ENCODE measurements at places on chromosomes 3 and 15.

DNA sequence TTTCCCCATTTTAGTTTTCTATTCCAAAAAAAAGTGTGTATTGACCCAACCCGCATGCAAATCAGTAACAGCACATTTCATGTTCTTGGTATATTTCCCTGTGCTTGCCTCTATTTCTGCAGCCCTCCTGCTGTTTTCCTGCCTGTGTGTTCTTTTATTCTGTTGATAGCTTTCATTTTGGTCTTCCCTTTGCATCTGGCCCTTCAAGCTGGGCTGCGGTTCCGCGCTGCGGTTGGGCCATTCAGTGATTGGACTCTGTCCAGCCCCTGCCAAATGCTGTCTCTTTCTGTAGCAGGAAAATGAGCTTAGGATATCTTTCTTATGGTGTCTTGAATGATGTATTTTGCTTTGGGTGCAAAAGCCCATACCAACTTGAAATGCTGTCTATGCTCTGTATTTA lies 49.9 kb downstream of the ZNF621 start:
- DNase-seq: no peak

- no peak for DNase-seq
These were observed 11.0 kb downstream of the PARP16 start for GRCh38 chr15:65275728-65276126.

GRCh38 chr3:187836823-187837770 lies 91.8 kb upstream of the BCL6 start:
- no peak for DNase-seq

DNA sequence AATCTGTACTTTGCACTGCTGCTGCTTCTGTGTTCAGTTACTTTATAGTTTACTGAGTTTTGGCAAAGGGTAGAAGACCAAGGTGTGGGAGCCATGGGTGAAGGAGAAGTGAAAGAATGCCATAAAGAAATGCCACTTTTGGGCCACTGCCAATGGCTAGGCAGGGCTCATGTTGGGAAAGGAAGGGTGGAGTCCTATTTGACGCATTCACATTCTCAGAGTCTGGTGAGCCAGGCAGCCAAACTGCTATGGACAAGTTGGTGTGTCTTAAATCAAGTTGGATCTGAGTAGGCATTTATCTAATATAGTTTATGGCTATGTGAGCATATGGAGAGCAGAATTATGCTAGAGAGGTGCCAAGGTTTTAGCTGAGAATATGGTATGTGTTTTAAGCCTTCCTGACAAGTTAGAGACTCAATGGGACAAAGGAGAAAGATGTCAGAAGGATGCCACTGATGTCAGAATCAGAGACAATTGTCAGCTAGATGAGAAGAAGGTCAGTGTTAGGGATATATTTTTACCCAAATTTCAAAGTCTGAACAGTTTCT lies 296.1 kb downstream of the AGBL1 start:
- no peak for DNase-seq

GRCh38 chr3:127424766-127425504 lies 137.1 kb upstream of the PRR20G start:
- DNase-seq: no peak

- no peak for DNase-seq
These were observed 30.4 kb upstream of the KCNMB2 start for GRCh38 chr3:178505832-178506231.

DNA sequence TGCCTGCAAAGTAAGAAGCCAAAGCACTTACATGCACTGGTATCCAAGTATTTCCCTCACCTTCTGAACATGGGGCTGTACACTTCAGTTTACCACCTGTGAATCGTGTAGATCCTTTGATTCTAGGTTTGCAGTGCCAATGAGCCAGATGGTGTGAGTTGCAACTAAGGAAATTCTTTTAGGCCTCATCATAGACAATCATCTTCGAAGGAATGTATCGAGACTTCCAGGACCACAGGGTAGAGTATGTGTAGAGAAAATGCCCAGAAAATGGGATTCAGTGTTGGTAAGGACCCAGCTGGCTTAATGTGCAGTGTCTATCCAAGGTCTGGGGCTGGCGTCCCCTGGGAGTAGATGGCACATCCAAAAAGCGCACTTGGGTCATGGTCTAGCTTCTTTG lies 323.2 kb upstream of the TPM1 start:
- no peak for DNase-seq

DNA sequence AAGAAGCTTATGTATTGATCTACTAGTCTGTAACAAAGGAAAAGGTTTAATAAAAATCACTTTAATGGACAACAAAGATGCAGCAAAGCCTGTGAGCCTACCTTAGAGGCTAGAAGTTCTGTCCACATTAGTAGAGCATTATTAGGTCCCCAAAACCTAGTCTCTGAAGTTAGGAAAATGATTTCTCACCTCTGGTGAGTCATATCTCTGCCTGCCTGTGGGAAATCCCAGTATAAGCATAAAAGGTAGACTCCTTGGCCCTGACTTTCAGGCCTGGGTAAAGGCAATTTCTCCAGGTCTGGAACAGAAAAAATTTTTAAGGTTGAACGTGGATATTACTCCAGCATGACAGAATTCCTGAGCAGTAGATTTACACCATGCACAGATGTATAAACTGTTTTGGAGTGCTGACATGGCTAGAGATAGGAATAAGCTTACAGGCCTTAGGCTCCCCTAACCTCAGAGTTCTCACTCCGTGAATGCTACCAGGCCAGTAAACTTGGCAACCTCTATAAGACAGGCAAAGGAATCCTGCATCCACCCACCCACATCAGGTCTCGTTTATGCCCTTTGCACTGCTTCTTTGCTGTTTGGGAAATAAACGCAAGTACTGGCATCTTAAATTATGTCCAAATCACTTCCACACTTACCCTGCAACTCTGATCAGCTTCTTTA lies 104.1 kb downstream of the SERPINI1 start:
- DNase-seq: no peak

GRCh38 chr3:36795622-36796021 lies 31.3 kb upstream of the DCLK3 start:
- no peak for DNase-seq

- no peak for DNase-seq
These were observed 82.2 kb downstream of the C3orf70 start for GRCh38 chr3:185070491-185071286.

GRCh38 chr3:171420667-171421066 lies 39.5 kb downstream of the TNIK start:
- DNase-seq: no peak

DNA sequence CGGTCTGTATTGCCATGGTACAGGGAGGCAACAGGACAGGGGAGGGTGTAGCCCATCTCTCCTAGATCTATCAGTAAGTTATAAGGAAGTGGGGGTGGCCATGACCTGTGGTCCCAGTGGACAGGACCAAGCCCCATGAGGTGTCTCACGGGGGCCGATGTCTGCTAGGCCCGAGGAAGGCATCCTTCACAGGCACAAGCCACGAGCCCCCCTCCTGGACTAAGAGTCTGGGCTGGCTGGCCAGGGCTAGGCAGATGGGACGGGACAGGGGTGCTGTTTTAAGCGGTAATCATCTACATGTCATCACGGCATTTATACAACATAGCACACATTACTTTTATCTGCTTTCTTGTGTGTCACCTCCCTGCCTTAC lies 2.6 kb upstream of the TBC1D2B start:
- DNase-seq: no peak

GRCh38 chr15:72098040-72098439 lies 19.9 kb downstream of the MYO9A start:
- no peak for DNase-seq

- no peak for DNase-seq
These were observed 166.3 kb downstream of the FAM43A start for GRCh38 chr3:194851941-194852340.

DNA sequence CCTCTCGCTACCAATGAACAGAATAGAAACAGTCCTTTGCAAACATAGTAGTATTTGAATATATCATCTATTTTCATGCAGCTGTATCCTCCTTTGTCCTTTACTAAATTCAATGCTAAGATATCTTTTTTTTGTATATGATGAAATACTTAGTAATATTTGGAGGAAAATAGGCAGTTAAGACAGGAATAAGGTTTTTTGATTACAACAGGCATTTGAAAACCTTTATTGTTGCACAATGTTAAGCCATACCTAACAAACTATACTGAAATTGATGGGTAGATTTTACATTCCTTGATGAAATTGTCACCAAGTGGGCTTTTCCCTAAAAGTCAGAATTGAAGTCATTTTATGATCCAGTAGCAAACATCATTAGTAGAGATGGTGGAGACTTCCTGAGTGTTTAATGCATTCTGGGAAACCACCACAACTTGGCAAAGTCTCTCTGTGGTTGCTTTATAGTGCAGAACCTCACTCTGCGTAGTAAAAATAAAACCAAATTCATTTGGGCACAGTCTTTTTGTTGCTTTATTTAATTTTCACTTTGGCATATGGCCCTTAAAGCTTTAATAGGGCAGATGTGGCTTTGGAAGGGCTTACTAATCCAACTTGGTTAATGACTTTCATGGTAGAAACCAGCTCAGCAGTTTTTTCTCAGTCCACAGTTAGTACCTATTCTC lies 216.0 kb downstream of the DIPK2A start:
- no peak for DNase-seq

DNA sequence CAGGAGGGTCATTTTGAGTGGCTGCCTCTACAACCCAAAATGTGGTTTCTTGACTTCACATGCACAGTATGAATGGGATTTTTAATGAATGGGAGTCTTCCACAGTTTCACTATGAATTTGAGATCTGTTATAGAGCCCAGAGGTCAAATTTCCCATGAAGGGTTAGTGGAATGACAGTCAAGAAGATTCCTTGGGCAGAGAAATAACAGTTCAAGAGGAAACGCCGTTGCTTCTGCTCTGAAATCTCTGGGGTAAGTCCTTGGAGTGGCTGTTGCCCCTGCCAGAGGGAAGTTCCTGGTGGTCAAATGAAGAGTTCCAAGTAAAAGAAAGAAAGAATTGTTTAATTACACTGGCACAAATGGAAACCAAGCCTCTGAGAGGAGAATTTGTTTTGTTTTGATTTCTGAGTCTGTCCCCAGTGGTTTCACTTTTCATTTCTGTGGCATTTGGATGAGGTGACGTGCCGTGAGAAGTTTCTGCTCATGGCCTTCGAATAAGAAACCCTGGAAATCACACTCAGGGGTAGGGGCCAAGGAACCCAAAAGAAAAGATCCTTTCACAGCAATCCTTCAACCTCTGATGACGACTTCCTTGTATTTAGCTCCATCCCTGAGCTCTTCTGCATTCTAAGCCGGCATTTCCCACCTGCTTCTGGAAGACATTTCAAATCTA lies 77.5 kb upstream of the IL12A start:
- peak; percentile 32 for DNase-seq

DNA sequence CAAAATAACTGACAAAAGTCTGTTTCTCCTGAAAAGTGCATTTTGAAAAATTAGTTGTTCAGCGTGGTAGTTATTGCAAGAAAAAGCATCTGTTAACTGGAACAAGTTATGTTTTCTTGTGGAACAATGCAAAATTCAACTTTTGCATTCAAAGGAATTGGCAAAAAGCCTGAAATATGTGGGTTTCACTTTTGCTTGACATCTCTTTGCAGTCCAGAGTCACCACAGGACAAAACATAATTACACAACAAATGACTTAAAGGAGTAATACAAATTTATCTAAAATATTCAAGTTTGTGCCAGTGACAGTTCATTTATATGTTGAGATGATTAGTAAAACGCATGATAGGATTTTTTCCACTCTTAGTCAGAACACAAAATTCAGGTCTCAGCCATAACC lies 96.3 kb upstream of the P2RY1 start:
- DNase-seq: no peak

DNA sequence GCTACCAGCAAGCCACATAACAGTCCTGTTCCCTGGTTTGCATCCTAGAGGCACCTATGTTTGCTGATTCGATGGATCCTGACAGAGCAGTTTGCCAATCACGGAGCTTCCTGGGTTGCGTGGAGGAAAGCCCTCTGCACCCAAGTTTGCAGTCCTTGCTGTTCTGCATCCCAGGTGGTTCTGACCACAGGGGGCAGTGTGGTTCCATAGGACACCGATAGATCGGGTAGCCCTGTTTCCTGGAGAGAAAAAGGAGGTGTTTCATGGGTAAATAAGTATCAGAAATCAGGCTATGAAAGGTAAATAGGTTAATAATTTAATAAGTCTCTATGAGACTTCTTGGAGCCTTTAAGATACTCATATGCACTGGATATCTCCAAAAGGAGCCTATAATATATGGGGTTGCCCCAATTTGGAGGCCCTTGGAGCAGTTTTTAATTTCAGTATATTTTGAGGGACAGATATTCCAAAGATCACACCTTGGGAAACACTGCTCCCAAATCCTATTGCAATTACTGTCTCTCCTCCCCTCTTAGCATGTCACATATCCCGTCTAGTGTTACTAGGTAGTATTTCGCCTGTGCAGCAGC lies 194.6 kb upstream of the TPM1 start:
- DNase-seq: peak; percentile 81

DNA sequence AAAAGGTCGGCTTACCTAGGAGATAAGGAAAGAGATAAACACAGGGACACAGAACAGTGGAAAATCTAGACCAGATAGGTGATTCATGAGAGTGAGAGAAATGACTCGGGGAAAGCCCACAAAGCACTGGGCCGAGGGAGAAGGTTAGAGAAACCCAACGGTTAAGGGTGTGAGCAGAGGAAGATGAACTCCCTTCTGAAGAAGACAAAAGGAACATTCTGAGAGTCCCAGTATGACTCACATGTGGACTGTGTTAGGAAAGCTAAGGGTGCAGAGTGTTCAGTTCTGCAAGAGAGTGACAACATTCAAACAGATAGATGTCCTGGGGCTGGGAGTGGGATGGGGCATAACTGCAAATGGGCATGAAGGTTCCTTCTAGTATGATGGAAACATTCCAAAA lies 83.0 kb downstream of the CNTN3 start:
- DNase-seq: no peak

DNA sequence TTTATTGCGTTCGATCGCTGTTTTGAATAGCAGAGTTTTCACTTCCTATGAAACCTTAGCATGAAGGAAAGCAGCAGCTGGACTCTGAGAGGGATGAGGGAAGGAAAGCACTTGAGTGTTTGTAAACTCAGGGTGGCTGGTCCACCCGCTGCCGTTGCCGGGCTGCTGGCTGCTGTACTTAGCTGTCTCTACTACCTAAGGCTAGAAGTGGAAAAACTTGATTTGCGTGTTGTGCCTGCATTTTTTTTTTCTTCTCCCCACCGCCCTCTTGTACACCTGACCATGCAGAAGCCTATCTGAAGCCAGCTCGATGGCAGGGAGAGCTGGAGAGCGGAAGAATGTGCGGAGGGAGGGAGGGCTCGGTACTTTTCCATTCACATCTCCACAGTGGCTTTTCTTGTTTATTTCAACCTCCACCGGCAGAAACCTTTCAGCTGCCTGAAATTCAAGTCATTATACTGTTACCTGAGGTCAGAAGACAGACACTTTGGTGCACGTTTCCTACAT lies 4.8 kb upstream of the BCL6 start:
- DNase-seq: no peak

- no peak for DNase-seq
These were observed 90.6 kb downstream of the POLR2M start for GRCh38 chr15:57797110-57797509.

DNA sequence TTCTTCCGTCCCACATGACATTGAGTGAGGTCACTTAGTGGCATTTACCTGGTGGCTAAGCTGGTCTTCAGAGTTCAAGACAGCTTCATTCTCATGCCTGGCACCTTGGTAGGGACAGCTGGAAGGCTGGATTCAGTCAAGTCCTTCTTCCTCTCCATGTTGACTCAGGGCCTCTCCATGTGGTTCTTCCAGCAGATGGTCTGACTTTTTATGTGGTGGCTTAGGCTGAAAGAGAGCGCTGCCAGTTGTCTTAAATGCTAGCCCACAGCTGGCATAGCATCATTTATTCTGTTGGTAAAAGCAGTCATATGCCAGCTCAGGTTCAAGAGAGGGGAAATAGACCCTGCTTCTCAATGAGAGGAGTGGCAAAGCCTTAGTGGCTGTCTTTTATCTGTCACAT lies 53.0 kb upstream of the CTDSPL start:
- no peak for DNase-seq

All from activated CD8-positive, alpha-beta T cell treated with anti-CD3 and anti-CD28 coated beads for 36 hours (primary cell).